ENCODE measurements at places on chromosomes 11 and 22.

DNA sequence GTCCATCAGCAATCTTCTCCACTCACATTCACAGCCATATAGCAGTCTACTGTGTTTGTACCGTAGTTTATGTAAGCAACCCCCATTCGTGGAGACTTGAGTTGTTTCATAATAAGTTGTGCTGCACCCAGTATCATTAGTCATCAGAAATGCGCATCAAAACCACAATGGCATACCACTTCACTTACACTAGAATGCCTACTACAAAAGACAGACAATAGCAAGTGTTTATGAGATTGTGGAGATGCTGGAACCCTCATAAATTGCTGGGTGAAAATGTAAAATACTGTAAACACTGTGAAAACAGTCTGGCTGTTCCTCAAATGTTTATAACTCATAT, 133.3 kb downstream of the ATXN10 start:
- DNase-seq: no peak

GRCh38 chr11:129447654-129448239, 72.1 kb downstream of the BARX2 start:
- DNase-seq: no peak

- no peak for DNase-seq
Measured at GRCh38 chr11:96079691-96080090, 155.8 kb upstream of the MTMR2 start.

- no peak for DNase-seq
Measured at GRCh38 chr22:38176170-38176741, 5.4 kb downstream of the PLA2G6 start.

GRCh38 chr11:33893711-33894397, 2.0 kb upstream of the LMO2 start:
- DNase-seq: no peak

- no peak for DNase-seq
Measured at GRCh38 chr11:113242767-113243397, 71.5 kb upstream of the TTC12 start.

DNA sequence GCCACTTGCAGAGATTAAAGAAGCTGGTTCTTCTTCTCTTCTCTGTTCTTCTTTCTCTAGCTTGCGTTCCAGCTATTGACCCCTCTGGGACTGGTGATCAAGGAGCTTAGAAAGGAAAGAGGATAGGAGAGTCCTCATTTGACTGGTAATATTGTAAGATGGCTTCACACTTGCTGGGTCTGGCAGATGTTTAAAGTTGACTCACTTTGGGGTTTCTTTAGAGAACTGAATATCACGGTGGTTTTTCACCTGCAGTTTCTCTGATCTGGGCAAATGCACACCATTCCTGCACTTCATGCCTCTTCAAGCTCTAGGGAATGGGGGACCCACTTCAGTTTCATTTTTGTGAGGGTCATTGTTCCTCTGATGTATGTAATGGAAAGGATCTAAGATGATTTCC, 41.8 kb upstream of the DEUP1 start:
- DNase-seq: no peak

DNA sequence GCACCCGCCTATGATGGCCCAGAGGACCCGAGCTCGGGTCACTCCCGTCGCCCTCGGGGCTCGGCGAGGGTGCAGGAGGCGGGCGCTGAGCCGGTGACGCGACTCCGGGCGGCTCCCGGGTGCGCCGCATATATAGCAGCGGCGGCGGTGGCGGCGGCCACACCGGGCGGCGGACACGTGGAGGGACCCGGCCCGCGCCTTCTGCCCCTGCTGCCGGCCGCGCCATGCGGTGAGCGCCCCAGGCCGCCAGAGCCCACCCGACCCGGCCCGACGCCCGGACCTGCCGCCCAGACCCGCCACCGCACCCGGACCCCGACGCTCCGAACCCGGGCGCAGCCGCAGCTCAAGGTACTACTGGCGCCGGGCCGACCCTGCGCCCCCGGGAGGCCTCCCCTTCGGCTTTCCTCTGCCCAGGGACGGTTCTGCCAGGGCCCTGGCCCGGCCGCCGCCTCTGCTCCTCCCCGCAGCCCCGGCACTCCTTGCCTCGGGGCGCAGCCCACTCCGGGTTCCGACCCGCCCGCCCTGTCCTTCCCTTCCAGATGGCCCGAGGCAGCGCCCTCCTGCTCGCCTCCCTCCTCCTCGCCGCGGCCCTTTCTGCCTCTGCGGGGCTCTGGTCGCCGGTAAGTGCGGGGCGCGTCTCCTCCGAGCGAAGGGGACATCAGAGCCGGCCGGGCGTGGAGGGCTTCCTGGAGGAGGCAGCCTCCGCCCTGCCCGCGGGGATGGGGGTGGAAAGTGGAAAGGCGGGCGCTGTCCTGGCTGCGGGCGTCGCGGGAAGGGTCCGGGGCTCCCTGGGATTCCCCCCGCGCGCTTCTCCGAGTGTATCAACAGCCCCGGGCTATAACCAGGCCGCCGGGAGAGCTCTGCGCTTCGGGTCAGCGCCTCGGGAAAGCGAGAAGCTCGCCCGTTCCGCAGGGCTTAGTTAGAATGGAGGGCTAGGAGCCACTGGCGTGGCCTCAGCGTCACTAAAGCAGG, at the start of gene GAL:
Gene GAL (plus strand): TSS at position 160 of the 972 bp plus-strand sequence. CDS start 380 bp downstream, at position 540.
- DNase-seq: no peak

GRCh38 chr11:1419811-1420210, 30.1 kb downstream of the BRSK2 start:
- DNase-seq: peak; percentile 42

DNA sequence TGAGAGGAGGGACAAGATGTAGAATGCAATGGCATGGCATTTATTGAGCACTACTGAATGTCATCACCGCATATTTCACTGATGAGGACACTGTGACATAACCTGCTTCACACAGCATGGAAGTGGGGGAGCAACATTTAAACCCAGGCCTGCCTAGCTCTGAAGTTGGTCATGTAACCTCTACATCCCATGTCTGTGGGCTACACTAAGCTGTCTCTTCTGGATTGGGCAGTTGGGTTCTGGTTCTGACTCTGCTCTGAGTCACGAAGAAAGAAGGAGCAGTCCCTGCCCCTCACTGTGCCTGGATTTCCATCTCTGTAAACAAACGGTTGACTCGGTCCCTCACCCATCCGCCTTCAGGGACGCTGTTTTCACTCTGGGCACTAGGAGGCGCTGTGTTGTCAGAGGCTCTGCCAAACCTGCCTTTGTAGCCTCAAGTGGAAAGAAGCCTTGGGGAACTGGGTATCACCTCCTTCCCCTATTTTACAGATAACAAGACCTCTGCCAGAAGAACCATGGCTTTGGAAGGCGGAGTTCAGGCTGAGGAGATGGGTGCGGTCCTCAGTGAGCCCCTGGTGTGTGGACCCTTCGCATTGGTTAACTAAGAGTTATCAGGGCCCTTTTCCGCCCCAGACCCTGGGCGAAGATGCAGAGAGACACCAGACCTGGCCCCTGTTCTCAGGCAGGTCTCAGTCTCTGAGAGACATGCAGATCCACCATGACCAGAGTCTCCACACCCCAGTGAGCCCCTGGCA, 12.7 kb upstream of the ARHGEF17 start:
- no peak for DNase-seq

- DNase-seq: no peak
Measured at GRCh38 chr11:32039149-32039548, 51.7 kb upstream of the RCN1 start.

DNA sequence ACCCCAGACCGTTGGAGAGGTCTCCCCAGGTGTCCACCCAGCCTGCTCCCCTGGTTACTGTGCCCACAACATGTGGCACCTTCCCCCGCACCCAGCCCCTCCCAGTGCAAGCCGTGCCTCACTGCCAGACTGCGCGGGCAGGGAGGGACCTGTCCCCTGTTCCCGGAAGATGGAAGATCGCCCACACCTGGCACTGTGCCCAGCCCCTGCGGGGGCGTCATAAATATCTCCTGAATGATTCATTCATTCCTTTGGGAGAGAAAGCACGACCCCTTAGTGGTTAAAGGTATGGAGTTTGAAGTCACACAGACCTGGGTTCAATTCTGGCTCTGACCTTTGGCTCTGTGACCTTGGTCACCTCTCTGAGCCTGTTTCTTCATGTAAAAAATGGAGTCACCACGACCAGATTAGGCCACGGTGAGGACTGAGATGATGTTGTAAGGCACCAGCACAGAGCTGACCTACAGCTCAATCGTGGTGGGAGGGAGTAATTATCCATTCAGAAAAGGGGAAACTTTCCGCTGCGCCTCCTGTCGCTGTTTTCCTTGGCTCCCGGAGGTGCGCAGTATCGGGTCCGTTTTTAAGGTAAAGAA, 497 bp upstream of the SYT12 start:
- DNase-seq: peak; percentile 18

DNA sequence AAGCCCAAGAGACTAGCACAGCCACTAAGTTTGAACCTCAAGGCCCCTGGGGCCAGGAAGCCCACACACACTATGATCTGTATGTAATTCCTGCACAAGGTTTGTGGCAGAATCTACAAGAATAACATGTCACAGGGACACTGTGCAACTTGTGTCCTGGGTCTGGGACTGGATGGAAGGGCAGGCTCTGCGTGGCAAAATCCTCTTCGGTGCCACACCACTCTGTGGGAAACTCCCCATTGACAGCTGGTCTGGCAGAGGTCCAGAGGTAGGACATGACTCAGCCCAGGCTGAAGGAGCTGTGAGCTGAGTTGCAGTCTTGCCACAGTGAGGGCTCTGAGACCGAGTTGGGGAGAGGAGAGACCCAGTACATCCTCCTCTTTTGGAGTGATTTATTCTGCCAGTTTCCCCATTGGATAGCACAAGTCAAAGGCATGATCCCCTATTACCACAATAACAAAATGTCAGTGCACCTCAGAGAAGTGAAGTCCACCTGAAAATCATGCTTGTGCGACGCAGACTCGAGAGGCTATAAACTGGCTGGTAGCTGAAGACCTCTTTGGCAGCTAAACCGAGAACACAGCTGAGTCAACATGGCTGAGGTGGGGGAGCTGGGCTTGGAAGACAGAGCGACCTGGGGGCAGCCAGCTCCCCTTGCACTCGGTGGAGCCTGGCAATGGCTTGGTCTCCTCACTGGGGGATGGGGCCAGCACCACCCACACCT, 23.3 kb upstream of the SERPIND1 start:
- DNase-seq: peak; percentile 38

- no peak for DNase-seq
Measured at GRCh38 chr22:29765905-29766631, 739 bp downstream of the ZMAT5 start.

DNA sequence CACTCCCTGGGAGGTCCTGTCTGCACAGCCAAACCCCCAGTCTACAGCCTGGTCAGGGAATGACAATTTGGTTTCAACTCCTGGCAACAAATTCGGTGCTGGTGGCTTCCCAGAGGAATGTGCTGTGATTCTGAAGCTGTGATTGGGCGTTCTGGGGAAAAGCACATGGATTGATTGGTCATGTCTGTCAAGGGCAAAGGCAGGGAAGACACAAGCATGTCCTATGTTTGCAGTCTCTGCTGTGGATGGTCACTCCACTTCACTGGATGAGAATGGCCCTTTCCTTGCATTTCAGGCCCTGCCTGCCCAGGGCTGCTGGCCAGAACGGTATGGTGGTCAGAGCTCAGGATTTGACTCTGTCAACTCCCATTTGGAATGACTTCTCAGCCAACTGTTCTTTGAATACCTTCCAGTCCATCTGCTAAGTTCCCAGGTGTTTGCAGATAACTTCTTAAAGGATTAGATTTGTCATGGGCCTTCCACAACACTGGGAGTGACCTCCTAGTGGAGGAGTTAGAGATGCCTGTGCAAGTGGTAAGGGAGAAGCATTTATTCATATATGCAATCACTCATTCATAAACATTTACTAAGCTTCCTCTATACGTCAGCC, 42.7 kb downstream of the SGSM1 start:
- DNase-seq: no peak

GRCh38 chr11:20668844-20669819, at the start of gene NELL1:
TSS of gene NELL1 (plus strand) at chr11:20669586.
- no peak for DNase-seq

GRCh38 chr11:112206071-112206470, 20.2 kb upstream of the PTS start:
- no peak for DNase-seq

DNA sequence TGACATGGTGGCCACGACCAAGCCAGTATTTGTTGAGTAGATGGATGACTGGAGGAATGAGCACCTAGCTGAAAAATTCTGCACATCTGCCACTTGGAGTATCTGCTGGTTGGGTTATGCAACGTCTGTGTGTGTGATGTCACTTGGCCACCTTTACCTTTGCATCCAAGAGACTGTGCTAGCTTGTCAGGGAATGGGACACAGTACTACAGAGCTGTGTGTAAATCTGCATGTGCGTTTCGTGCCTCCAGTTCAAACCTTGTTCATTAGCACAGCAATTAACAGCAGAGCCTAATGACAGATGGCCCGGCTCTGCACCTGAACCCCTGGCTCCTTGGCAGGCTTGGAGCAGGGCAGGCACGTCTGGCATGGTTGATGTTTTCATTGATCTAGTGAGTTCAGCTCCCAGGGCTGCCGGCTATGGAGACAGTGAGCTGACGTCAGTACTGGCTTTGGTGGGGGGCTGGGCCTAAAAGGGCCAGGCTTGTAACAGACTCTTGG, 188.4 kb upstream of the NAV2 start:
- peak; percentile 43 for DNase-seq

GRCh38 chr11:7964873-7965272, 374 bp downstream of the NLRP10 start:
- no peak for DNase-seq

DNA sequence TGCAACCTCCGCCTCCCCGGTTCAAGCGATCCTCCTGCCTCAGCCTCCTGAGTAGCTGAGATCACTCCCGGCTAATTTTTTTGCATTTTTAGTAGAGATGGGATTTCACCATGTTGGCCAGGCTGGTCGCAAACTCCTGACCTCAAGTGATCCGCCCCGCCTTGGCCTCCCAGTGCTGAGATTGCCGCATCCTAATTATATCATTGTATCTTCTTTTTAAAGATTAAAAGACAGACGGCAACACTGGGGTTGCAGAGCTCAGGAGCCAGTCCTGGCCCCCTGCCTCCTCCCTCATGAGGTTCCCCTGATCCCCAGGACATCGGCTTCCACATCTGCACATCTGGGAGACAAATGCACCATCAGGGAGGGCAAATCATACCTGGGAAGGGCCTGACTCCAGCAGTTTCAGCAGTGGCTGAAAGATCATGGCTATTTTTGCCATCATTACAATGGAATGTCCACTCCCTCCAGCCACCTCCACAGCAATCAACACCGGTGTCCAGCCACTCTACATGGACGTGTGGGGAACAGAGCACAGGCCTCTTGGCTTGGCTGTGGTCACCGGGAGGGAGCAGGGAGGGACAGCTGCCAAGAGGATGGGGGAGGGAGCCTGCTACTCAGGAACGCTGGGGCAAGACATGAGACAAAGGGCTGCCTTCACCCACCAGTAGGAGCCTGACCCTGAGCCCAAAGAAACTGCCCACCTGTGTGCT, 9.2 kb upstream of the CELSR1 start:
- DNase-seq: no peak

GRCh38 chr11:11512502-11512901, 109.3 kb downstream of the GALNT18 start:
- no peak for DNase-seq

DNA sequence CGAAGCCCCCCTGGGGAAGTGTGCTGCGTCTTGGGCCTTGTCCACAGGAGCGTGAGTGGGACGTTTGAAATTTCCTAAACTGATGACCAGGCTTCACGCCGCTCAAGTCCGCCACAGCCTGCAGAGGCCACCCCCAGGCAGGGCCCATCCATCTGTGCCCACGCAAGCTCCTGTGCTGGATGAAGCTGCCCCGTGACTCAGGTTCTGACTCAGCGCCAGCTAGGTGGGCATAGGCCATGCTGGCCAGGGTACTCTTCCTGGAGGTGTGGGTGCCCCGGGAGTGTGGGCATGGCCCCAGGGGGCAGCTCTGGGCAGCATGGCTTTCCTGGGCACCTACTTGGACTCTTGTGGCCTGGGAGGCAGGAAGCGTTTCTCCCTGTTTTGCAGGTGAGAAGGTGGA, 134.8 kb downstream of the CACNA1I start:
- no peak for DNase-seq

All from nucleus accumbens (tissue), 56 donors.